ENCODE measurements at places on chromosomes 6 and 20.

DNA sequence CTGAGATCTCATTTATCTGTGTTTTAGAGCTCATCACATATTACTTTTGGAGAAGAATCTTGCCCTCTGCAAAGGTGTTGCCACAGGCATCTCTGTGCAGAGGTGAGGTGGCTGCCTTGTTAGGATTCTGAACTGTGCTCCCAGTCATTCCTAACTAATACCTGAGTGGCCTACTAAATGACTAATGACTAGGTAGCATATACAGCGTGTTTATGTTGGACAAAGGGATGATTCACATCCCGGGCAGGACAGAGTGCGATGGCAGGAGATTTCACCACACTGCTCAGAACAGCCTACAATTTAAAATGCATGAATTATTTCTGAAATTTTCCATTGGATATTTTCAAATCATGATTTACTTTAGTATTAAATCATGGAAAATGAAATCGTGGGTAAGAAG is 23.1 kb upstream of the CGA start:
- DNase-seq = no peak

- DNase-seq = no peak
Observed at GRCh38 chr6:148969603-148970061, 222.8 kb downstream of the UST start.

- no peak for DNase-seq
Observed at GRCh38 chr20:19110881-19111460, 101.5 kb upstream of the SLC24A3 start.

- no peak for DNase-seq
Observed at GRCh38 chr6:20001286-20001685, 164.1 kb downstream of the ID4 start.

DNA sequence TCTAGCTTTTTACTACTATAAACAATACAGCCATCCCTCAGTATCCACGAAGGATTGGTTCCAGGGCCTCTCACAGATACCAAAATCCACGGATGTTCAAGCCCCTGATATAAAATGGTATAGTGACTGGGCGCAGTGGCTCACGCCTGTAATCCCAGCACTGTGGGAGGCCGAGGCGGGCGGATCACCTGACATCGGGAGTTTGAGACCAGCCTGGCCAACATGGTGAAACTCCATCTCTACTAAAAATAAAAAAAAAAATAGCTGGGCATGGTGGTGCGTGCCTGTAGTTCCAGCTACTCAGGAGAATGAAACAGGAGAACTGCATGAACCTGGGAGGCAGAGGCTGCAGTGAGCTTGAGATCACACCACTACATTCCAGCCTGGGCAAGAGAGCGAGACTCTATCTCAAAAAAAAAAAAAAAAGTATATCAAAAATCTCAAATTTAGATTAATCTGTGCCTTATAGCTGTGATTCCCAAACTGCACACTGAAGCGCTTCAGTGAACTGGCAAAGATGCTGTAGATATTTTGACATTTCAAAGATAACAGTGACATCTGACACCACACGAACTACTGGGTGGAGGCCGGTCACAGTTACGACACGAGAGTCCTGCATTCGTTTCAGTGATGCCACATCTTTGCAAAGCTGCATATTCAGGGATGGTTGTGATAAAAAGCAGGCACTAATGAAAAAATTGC is 38.3 kb downstream of the MRS2 start:
- DNase-seq = no peak

- no peak for DNase-seq
Observed at GRCh38 chr6:72704979-72705378, 83.1 kb downstream of the KCNQ5 start.

- no peak for DNase-seq
Observed at GRCh38 chr6:133408543-133408942, 167.4 kb downstream of the EYA4 start.

- no peak for DNase-seq
Observed at GRCh38 chr20:48176139-48176538, 390.9 kb upstream of the SULF2 start.

DNA sequence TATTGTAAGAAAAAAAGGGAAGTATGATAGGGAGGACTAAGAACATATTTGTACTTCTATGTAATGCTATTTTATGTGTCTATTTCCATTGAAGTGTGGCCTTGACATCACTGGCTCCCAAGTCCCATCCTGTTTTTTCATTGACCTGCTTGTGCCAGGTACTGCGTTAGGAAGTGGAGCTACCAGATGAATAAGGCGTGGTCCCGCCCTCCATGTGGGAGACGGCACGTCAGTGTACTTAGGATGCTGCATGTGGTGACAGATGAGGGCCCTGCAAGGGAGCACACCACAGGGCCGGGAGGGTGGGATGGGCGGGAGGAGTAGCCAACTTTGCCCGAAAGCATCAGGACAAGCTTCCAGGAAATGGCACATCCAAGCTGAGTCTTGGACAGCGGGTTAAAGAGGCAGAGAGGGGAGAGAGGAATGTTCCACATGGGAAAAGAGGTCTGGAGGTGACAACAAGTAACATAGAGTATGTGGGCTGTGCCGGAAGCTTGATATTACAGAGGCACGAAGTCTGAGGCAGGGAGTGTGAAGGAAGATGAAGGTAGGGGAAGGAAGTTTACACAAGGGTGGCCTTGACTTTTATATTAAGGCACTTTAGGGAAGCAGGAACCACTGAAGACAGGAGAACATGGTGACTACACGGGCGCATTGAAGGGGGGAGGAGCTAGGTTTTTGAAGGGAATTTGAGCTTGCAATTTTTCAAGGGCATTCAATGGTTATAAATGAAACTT is 140.6 kb downstream of the MTHFD1L start:
- DNase-seq = no peak

DNA sequence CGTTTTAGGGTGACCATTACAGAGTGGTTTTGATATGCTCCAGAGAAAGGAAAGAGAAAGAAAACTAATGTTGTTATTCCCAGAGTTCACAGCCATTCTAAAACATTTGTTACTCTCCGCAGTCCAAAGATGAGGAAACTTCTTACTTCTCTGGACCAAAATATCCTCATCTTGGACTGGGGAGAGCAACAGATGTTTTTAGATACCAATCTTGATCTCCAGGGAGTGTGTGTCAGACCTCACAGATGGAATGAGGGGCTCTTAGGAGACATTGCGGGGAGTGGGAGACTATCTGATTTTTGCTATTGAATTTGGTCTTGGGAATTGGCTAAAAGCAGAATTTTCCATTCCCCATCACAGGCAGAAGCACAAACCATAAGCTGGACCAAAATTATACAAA is 110.8 kb downstream of the TNFAIP3 start:
- DNase-seq = no peak

DNA sequence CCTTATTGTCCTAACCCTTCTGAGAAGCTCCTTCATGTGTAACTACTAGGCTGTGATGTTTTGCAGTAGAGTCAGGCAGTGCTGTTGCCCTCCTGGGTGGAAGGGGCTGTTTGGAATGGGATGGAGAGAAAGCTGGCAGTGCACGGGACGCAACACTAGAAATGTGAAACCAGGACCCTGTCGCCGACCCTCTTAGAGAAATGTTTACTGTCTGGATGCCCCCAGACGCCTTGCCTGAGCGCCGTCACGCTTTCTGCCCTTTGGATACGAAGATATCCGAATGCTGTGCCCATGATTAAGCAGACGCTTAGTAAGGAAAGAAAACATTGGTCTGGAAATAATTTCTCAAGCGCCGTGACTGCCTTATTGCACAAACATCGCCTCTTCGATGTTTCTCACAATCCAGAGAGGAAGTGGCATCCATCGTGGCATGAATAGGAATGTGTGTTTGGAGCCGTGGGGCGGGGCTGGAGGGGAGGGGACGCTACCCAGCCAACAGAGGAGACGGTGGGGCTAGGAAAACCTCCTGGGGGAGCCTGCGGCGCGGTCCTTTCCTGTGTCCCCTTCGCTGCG is 661 bp upstream of the PPP1R14C start:
- DNase-seq = no peak

DNA sequence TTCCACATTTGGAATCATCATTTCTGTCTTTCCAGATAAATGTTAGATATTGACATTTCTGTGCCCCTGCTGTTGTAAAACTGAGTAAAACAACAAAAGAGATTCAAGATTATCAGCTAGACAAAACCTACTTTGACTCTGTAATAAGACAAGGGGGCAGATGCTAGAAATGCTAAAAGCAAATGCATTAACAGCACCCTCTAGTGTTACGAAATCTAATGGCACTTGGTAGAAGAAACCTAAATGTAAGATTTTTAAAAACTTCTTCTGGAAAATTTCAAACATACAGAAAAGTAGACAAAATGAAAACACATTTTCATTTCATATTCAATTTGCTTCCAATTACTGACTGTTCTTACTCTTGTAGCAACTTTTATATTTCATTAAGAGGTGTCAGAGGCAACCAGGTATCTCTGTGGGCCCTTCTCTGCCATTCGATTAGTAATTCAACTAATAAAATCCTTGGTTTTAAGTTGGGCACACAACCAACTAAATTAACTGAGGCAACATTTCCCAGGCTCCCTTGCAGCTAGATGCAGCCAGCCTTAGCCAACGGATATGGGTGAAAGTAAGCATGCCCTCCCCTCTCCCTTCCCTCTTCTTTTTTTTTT is 45.0 kb downstream of the SLC23A2 start:
- no peak for DNase-seq

DNA sequence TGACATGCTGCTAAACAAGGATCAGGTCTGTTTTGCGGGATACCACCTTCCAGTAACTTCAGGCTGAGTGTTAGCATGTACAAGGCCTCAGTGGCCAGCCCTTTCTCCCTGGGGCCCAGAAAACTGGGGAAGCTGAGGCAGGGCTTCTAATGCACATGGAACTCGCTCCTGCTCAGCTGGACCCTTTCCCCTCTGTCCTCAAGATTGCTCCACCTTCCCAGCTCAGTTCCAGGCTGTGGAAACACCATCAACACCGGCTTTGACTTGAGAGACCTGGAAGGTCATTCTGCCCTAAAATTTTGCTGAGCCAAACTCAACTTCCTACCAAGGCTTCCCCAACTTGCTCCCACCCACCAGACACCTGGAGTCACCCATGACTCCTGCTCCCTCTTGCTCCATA is 4.2 kb upstream of the BLCAP start:
- DNase-seq = no peak

- no peak for DNase-seq
Observed at GRCh38 chr6:132751828-132752227, 5.9 kb downstream of the VNN2 start.

DNA sequence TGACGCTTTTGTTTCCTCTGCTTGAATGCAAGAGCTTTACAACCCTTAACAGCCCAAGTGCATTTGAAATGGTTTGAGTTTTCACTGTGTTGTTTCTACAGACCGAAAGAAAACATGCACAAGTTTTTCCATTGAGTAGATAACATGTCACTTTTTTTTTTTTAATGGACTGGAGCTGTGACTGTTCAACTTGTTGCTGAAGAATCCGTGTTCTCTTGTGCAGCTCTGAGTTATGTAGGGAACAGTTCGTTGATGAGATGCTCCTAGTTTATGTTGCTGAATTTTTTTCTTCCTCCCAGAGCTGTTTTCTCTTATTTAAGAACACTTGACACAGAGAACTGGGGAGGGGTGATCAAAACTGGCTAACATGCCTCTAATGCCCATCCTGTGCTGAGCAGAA is 89.3 kb downstream of the DTD1 start:
- no peak for DNase-seq

- peak; percentile 60 for DNase-seq
Observed at GRCh38 chr6:160520043-160520904, 143.8 kb downstream of the LPA start.

DNA sequence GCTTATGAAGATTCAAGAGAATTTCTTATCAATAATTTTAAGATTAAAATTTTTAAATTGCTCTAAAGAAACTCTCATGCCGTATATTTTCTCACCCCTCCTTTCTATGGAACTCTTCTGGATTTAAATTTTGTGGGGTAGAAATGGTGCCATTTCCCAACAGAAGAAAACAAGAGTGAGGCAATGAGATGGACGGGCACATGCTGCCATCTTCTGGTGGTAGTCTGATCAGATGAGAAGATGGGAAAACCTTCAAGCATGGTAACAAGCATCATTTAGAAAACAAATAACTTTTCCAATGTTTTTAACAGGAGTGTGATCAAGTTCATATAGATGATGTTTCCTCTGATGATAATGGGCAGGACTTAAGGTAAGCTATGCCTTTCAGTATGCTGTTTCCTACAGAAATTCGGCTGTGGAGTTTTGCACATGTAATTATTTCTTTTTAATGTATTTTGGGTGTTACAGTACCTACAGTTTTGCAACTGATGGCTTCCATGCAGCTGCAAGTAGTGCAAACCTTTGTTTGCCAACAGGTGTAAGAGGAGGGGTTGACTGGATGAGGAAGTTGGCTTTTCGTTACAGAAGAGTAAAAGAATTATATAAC is 271.4 kb downstream of the EYA4 start:
- no peak for DNase-seq

DNA sequence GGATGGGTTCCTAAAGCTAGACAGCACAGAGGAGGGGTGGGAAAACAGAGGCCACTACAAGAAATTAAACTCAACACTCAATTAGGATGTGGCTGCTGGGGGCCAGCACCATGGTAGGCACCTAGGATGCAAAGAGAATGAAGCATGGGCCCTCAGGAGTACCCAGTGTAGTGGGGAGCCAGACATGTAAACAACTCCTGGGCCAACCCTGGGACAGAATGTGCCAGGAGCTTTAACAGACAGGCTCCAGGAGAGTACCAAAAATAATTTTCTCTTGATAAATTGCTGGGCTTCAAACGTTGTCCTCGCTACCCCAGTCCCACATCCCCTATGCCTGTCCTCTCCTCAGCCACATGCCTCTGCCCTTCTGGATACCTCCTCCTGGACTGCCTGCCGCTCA is 1.7 kb downstream of the TMEM151B start:
- no peak for DNase-seq

GRCh38 chr20:19271879-19272651 is 59.6 kb downstream of the SLC24A3 start:
- no peak for DNase-seq

DNA sequence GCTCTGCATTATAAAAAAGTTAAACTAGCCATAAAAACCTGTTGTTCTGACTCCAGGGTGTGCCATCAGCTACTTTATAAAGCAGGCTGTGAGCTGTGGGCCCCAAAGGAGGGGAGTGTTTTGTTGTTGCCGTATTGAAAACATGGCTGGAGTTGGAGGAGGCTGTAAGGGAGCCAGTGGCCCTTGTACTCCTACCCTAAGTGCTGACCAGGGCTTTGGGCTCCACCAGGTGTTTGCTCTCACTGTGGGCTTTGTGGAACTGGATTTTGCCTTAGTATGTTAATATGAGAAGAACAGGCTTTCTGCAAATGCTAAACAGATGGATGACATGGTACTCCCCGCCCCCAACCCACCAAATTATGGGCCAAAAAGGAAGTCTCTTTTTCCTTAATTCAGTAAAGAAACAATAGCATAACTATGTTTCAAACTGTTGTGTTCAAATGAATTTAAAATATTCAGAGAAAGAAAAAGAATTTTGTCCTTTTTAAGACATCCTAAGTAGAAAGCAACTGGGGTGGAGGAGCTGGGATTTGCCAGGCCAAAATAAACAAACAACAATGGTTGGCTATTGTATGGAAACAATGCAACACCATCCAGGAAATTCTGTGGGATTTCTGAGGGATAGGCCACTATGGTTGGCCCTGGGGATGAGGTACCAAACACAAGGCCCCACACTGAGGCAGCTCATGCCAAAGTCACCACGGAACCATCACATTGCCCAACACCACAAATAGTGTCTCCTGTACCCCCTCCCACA is 63.3 kb downstream of the PLCG1 start:
- no peak for DNase-seq
